ENCODE measurements at places on chromosomes 12 and 14.

- no peak for DNase-seq
Observed at GRCh38 chr14:76228138-76228537, 76.4 kb downstream of the GPATCH2L start.

DNA sequence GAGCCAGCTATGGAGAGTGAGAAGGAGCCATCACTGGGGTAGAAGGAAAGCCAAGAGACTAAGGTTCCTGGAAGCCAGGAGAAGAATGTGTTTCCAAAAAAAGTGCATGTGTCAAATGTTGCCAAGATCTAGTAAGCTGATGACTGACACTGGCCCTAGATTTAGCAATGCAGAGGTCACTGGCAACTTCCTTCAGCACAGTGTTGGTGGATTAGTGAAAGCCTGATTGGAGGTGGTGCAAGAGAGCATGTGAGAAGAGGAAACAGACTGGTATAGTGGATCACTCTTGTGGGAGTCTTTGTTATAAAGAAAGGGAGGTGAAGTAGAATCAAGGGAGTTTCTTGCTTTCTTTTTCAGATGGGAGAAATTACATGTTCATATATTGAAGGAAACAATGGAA, 34.1 kb upstream of the CHGA start:
- DNase-seq: no peak

- no peak for DNase-seq
Observed at GRCh38 chr12:56346675-56347074, 8.0 kb downstream of the IL23A start.

- DNase-seq: no peak
Observed at GRCh38 chr14:58191763-58192601, 8.0 kb upstream of the ACTR10 start.

DNA sequence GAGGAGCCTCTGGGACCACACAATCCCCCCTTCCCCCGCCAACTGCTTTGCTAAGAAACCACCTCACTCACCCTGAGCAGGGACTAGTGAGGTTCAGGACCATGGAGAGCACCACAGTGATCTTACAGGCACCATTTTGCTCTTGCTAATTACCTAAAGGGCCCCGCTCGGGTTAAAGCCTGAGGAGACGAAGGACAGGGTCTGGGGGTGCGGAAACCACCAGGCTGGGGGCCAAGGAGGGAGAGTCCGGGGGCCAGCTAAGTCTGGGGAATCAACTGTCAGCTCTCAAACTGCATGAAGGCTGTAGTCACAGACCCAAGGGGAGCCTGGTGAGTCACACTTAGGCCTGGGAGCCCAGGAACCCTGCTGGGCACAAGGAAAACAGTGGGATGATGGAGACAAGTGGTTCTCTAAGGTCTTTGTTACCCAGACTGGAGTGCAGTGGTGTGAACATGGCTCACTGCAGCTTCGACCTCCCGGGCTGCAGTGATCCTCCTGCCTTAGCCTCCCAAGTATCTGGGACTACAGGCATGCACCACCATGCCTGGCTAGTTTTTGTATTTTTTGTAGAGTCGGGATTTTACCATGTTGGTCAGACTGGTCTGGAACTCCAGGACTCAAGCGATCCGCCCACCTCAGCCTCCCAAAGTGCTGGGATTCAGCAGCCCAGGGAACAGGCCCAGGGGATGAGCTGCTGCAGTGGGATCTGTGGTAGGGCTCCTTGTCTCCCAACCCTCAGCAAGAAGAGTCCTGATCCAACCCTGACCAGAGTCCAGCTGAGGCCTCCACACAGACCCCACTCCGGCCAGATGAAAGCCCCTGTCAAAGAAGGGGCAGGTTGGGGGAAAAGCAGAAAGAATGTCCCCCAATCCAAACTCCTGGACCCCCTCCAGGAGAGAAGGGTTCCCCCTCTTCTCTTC, 98.8 kb downstream of the CALM1 start:
- peak; percentile 78 for DNase-seq

- DNase-seq: no peak
Observed at GRCh38 chr12:6528539-6529235, 5.6 kb upstream of the GAPDH start.
